ENCODE measurements at places on chromosomes 1 and 21. TPM values are rescaled to one million over a fixed set of nuclear protein-coding genes. Genes with fewer than 3 reads are reported as not detected.

The ATG4C gene
- 13.4 TPM for polyA plus RNA-seq

- peaks cover 25% of the 10 kb centered on the region for H3K4me1 ChIP-seq
- no peak for DNase-seq
- H3K4me3 ChIP-seq: no peak overlapping the region
- no peaks in the 10 kb centered on the region for H3K27me3 ChIP-seq
- no peaks in the 10 kb centered on the region for H3K36me3 ChIP-seq
Measured at GRCh38 chr21:31358158-31358557, 14.1 kb upstream of the TIAM1 start.

GRCh38 chr1:231512147-231512698, 16.2 kb upstream of the TSNAX start:
- H3K36me3 ChIP-seq: no peaks in the 10 kb centered on the region
- H3K4me3 ChIP-seq: no peak overlapping the region
- DNase-seq: no peak
- no peaks in the 10 kb centered on the region for H3K4me1 ChIP-seq
- no peak overlapping the region for H3K27ac ChIP-seq
- H3K27me3 ChIP-seq: no peaks in the 10 kb centered on the region

GRCh38 chr1:235278233-235278914, 49.6 kb downstream of the ARID4B start:
- H3K4me3 ChIP-seq: no peak overlapping the region
- no peaks in the 10 kb centered on the region for H3K27me3 ChIP-seq
- DNase-seq: no peak
- H3K4me1 ChIP-seq: peaks cover 51% of the 10 kb centered on the region
- no peak overlapping the region for H3K27ac ChIP-seq

The EDARADD gene
- polyA plus RNA-seq: 16.2 TPM

The FCRL4 gene
- polyA plus RNA-seq: not detected

GRCh38 chr1:8874230-8875201, 4.0 kb downstream of the ENO1 start:
- H3K36me3 ChIP-seq: peaks cover 60% of the 10 kb centered on the region
- H3K27me3 ChIP-seq: no peaks in the 10 kb centered on the region
- peak overlapping the region; percentile 89 for H3K27ac ChIP-seq
- no peak for DNase-seq
- peaks cover 66% of the 10 kb centered on the region for H3K4me1 ChIP-seq
- peak overlapping the region; percentile 51 for H3K4me3 ChIP-seq

- DNase-seq: peak; percentile 82
- H3K4me1 ChIP-seq: peaks cover 21% of the 10 kb centered on the region
- peak within 1 kb of the TSS; percentile 97 for H3K4me3 ChIP-seq
- no peaks in the 10 kb centered on the region for H3K36me3 ChIP-seq
- peak within 1 kb of the TSS; percentile 89 for H3K27ac ChIP-seq
Measured at GRCh38 chr1:51616903-51617708, at the start of gene OSBPL9. TSS of gene OSBPL9 (plus strand) at chr1:51617092. CDS start at chr1:51617111, 19 bp downstream.

The PTPN7 gene
- 91.4 TPM for polyA plus RNA-seq

The KCNK1 gene
- not detected for polyA plus RNA-seq

DNA sequence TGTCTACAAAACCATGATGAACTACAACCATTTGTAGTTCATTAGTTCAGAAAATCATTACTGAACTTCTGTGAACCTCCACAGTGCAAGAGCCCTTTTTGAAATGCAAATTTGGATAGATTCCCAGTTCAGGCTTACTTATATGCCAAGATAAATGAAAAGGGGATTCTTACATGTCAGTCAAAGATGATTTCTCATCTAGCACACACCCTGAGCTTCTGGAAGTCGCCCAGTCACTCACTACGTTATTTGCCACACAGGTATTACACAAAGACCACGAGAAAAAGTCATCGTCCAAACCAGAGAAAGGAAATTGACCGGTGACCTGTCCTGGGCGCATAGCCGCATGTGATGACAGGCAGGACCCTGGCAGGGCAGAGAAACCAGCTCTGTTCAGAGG, 41.8 kb downstream of the ETS2 start:
- DNase-seq: no peak
- no peak overlapping the region for H3K4me3 ChIP-seq
- H3K36me3 ChIP-seq: no peaks in the 10 kb centered on the region
- H3K4me1 ChIP-seq: no peaks in the 10 kb centered on the region
- no peaks in the 10 kb centered on the region for H3K27me3 ChIP-seq

GRCh38 chr21:32456497-32456918, 44.0 kb downstream of the EVA1C start:
- no peak for DNase-seq
- H3K4me3 ChIP-seq: no peak overlapping the region
- H3K36me3 ChIP-seq: peaks cover 5% of the 10 kb centered on the region

The ALG14 gene
- polyA plus RNA-seq: 6.8 TPM

DNA sequence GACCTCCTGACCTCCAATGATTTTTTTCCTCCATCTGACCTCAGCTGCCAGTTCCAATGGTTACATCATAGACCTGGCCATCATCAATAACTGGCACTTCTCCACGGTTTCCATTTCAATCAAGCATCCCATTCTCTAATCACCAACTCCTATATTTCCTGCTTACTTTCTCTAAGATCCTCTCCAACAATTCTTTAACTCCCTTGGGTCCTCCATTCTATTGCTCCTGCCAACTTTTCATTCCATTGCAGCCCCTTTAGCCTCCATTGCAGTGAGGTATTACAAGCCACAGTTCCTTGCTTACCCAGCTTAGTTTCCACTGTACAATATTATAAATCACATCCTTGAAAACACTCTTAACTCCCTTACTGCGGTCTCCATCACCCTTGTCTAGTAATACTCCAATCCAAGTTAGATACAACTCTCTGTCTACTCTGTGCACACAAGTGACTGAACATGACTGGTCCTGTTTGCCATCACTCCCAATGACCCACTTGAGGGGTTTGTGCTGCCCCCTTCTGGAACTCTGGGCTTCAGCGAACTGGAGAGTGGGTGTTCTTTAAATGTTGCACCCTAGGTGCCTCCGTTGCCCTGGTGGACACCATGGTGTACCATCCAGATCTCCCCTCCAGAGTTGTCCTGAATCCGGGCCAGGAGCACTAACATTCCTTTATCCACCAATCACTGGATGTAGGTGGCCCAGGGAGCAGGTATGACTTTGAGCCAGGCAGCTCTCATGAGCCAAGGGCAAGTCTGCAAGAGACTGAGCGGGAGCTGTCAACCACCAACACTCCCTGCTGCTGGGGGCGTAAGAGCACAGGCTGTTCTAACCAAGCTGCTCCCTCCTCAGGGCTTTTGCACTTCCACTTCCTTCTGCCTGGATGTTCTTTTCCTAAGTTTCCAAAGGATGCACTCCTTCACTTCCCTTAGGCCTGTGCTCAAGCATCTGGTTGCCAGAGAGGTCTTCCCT, 3.7 kb upstream of the FNDC7 start:
- peak; percentile 48 for DNase-seq
- H3K27ac ChIP-seq: no peak overlapping the region
- no peaks in the 10 kb centered on the region for H3K27me3 ChIP-seq
- no peak overlapping the region for H3K4me3 ChIP-seq
- peaks cover 26% of the 10 kb centered on the region for H3K4me1 ChIP-seq
- H3K36me3 ChIP-seq: no peaks in the 10 kb centered on the region

GRCh38 chr1:98099501-98099900, 178.7 kb upstream of the DPYD start:
- no peak overlapping the region for H3K4me3 ChIP-seq
- no peaks in the 10 kb centered on the region for H3K36me3 ChIP-seq
- H3K27me3 ChIP-seq: no peaks in the 10 kb centered on the region

DNA sequence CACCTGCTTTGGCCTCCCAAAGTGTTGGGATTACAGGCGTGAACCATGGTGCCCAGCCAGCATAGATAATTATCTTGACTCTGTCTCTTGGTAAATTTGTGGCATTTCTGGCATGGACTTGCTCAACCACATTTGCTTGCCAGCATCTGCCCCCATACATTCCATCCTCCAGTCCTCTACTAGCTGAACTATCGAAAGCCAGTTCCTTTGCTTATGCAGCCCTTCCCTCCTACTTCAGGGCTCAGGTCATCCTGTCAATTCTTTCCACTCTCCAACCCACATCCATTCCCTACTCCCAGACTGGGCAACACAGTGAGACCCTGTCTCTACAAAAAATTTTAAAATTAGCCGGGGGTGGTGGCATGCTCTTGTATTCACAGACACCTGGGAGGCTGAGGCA, 13.0 kb upstream of the UQCRHL start:
- no peaks in the 10 kb centered on the region for H3K27me3 ChIP-seq
- H3K27ac ChIP-seq: no peak overlapping the region
- no peak for DNase-seq
- no peaks in the 10 kb centered on the region for H3K36me3 ChIP-seq
- H3K4me1 ChIP-seq: no peaks in the 10 kb centered on the region
- no peak overlapping the region for H3K4me3 ChIP-seq

GRCh38 chr1:59242370-59242769, 54.5 kb upstream of the FGGY start:
- no peak overlapping the region for H3K27ac ChIP-seq
- H3K36me3 ChIP-seq: no peaks in the 10 kb centered on the region
- H3K27me3 ChIP-seq: no peaks in the 10 kb centered on the region
- no peak for DNase-seq

DNA sequence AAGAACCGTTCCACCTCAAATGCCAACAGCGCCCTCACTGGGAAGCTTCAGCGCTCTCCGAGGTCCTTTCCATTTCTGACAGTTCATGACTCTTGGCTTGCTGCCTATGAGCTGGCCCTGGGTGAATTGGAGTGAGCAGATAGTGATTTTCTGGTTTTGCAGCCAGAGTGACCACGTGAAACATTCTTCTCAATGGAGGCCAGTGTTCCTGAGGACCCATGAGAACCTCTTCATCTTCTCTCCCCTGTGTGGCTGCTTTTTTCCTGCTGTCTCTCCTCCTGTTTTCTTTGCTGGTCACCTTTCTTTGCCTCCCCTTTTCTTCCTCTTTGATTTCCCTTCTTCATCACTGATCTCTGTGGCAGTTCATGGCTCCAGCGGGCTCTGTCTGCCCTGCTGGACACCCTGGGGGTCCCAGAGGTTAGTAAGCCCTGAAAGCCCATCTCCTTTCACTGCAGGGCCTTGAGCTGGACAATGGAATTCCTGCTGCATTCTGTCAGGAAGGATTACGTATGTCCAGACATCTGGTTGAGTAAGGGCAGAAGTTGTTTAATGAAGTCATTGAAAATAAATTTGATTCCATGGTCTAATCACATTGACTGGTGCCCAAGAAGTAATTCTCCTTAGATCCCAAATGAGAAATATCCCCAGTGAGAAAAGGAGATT, 29.9 kb downstream of the VASH2 start:
- H3K27me3 ChIP-seq: no peaks in the 10 kb centered on the region
- H3K4me3 ChIP-seq: no peak overlapping the region
- no peaks in the 10 kb centered on the region for H3K4me1 ChIP-seq
- DNase-seq: no peak

GRCh38 chr1:207241164-207241934, 80.1 kb upstream of the CD55 start:
- no peak for DNase-seq
- no peaks in the 10 kb centered on the region for H3K4me1 ChIP-seq
- H3K36me3 ChIP-seq: no peaks in the 10 kb centered on the region
- H3K27ac ChIP-seq: no peak overlapping the region

DNA sequence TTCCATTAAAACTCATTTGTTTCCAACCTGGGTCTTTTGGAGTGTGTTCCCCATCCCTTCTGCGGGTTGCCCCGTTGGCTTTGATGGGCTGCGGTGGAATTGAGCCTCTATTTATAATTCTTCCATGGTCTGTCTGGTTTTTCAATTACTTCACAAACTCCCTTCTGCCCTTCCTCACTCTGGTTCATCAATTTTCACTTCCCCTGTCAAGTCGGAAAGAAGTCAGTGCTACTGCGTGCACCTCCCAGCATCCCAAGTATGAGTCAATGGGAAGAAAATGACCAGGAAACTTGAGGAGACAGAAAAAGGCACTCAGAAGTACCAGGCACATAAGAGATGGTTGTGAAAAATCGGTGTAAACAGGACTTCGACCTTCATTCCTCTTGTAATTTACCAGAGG, 126.2 kb downstream of the KAZN start:
- no peaks in the 10 kb centered on the region for H3K36me3 ChIP-seq
- no peaks in the 10 kb centered on the region for H3K4me1 ChIP-seq
- DNase-seq: no peak
- H3K4me3 ChIP-seq: no peak overlapping the region

DNA sequence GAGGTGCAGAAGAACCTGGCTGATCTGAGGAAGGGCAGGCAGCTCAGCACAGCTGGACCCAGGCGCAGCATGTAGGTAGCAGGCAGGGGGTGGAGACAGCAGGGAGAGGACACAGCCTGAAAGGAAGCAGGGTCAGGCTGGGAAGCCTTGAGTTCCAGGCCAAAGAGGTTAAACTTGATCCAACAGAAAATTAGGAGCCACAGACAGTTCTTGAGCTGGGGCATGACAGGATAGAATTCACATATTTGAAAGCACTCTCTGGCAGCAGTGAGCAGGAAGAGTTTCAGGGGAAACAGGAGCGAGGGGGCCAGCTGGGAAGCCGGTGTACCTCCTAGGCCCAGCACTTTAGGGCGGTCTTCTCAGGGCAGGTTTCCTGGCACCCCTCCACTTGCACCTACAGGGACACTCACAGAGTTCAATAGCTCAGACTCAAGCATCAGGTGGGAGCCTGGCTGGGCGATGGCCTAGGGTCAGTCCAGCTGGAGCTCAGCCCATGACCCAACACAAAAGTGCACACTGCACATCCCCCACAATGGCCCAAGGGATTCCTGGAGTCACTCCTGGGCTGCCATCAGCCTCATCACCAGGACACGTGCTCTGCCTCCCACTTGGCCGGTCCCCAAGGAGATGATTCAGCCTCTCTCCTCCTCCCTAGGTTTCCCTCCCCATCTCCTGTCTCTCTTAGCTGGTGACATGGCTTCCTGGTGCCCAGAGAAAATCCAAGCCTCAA, 22.7 kb downstream of the MATN1 start:
- H3K36me3 ChIP-seq: no peaks in the 10 kb centered on the region
- H3K27ac ChIP-seq: no peak overlapping the region
- no peak for DNase-seq

DNA sequence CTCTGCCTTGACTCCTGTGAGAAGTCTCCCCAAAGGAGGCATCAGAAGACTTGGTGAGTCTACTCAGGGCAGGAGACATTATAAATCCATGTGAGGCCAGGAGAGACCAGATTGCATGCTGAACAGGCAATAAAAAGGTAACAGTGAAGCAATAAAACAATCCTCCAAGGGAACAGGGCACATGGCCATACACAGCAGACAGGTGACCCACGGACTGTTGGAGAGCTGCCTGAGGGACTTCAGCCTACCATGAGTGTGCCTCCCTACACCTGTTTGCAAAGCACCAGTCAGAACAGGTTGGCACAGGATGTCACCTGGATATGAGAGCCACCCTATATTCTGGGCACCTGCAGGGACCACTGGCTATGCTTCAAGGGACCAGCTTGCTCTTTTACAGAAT, 67.6 kb downstream of the MAB21L3 start:
- H3K27ac ChIP-seq: no peak overlapping the region
- no peak for DNase-seq
- no peak overlapping the region for H3K4me3 ChIP-seq

DNA sequence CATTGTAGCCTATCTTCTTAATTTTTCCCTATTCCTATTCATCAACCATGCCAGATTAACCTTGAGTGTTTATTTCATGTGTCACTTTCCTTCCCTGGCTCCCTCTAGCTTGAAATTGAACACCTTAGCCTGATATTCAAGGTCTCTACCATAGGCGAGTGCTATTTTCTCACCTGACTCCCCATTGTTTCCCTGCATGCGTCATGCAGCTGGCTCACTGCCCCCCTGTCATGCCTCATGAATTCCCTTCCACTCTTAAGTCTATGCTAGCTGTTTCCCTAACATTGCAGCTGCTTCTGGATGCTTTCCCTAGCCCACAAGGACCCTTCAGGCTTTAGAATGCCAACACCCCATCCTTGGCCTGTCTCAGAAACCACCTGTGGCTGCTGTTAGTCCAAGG, 56.7 kb upstream of the CD1D start:
- no peaks in the 10 kb centered on the region for H3K4me1 ChIP-seq
- no peak overlapping the region for H3K4me3 ChIP-seq

The MTARC2 gene
- not detected for polyA plus RNA-seq

The ZC3H12A gene
- 11.6 TPM for polyA plus RNA-seq

Data from CD8-positive, alpha-beta memory T cell (primary cell).